C1 segment of cervical spinal cord (tissue), 14 donors: ENCODE measurements at places on chromosomes 3 and 15.

DNA sequence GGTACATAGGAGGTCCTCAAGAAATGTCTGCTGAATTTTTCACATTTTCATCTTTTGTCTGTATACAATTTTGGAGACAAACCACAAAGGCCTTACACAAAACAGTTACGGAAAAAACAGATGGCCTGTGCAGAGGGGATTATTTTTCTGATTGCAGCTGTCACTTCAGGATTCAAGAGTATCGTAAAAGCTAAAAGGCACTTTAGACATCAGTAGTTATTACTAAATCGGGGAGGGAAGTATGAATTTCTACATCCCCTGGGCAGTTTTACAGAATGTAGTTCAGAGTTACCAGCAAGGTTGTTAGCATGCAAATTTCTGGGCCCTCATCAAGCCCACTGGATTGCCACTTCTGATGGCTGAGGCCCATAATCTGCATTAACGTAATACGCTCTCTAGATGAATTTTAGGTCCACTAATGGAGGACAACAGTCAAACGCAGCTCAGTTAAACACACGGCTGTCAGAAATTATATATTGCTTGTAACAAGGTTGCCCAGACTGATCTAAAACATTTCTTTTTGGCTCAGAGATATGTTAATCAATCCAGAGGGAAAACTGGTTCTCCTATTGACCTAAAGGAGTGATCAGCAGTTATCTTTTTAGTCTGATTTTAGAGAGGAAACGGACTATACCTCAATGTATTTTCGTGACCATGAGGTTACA is 1.1 kb downstream of the RIOX2 start:
- no peak for DNase-seq

DNA sequence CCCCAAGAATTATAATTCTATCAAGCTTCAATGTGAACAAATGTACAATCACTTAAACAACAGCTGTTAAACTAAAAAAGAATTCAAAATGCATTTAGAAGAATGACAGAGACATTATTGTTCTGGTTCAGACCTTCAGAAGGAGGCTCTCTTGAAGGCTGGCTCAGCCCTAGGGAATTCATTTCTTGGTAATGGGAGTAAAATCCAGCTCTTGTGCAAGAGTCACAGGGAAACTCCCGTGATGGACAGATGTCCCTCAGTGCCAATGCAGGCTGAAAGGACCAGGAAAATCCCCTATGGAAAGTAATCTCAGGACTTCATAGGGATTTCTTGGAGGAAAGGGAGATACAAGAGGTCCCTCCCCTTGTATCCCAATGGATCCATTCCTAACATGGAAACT is 149.9 kb upstream of the STT3B start:
- DNase-seq = no peak

DNA sequence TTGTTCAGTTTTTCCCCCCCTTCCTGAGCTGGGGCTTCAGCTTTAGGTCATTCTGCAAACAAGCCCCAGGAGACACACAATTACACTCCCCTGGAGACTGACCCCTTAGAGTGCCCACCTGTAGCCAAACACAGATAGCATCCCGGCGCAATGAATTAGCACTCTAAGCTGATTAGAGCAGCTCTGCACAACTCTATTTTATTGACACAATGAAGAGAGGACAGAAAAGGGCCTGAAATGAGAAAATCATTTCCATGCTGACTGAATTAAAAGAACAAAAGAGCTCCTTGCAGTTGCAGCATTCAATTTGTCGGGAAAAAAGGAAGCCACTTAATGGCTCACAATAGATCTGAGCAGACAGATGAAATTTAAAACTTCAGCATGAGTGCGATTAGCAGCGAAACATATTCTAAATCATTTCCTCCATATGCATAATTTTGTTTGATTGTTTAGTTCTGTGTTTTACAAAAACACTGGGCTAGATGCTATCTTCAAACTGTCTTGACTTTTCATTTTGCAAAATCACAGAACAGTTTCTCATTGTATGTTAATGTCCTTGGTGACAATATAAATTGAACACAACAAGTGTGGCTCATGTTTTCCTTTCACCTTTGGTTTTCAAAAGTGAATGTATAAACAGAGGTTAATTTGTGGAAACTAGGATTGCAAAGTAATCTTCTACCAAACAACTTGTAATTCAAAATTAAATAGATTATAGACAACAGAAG is 308.6 kb downstream of the MECOM start:
- no peak for DNase-seq

DNA sequence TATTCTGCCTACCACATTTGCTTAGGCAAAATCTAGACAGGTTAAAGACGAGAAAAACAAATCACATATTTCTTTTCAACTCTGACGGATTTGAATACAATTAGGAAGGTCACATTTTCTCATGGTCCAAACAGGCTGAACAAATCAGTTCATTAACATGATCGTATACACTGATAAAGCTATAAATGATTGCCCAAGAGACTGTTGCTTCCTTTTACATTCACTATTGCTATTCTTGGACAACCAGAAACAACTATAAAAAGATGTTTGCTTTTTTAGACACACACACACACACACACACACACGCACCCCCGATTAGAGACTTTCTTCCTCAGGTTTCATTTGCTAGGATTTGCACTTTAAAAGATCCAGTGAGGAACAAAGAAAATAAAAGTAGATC is 122.3 kb upstream of the BHLHE40 start:
- DNase-seq = no peak

DNA sequence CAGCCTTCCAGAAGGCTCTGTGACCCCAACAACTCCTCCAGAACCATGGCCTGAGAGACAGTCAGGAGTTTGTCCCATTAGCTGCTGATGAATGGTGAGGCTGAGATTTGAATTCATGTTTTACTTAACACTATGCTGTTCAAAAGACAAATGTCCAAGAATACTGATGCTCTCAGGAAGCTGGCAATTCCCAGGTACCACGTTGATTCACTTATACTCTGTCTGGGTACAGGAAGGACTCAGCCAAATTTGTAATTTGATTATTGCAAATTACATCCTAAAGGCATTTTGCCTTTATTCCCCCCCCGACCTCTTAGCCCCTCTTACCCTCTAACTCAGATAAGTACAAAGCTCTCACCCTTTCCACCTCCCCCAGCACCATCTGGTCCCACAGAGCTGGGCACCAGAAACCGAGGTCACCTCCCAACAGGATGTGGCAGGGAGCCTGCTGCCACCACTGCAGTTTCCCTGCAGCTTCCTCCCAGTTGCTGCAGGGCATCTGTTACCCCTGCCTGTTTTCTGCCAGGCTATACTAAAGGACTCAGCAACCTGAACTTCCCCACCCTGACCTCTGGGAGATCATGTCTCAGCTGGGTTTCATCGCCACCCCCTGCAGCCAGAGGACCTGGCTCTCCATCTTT is 33.6 kb downstream of the EAF1 start:
- no peak for DNase-seq

- no peak for DNase-seq
These were observed 31.5 kb downstream of the MGLL start for GRCh38 chr3:127790882-127791183.

DNA sequence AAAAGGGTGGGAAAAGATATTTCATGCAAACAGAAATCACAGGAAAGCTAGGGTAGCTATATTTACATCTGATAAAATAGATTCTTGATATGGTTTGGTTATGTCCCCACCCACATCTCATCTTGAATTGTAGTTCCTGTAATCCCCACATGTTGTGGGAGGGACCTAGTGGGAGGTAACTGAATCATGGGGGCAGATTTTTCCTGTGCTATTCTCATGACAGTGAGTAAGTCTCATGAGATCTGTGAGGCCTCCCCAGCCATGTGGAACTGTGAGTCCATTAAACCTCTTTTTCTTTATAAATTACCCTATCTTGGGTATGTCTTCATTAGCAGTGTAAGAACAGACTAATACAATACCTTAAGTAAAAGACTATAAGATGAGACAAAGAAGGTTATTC is 558.1 kb downstream of the RSL24D1 start:
- no peak for DNase-seq

GRCh38 chr3:139687431-139687830 is 9.7 kb upstream of the NMNAT3 start:
- DNase-seq = no peak

- DNase-seq = no peak
These were observed 52.1 kb upstream of the IQSEC1 start for GRCh38 chr3:13125092-13126015.
